Ovary (tissue), 10 donors: ENCODE measurements at places on chromosomes 16 and 17. TPM values are rescaled to one million over a fixed set of nuclear protein-coding genes. Genes with fewer than 3 reads are reported as not detected.
A peak's percentile ranks its signal among the peaks of the same experiment; 100 is the strongest.

The TLCD3B gene
- total RNA-seq = 0.15 TPM

The EPN3 gene
- 21.0 TPM for total RNA-seq

The MYH13 gene
- total RNA-seq = not detected

DNA sequence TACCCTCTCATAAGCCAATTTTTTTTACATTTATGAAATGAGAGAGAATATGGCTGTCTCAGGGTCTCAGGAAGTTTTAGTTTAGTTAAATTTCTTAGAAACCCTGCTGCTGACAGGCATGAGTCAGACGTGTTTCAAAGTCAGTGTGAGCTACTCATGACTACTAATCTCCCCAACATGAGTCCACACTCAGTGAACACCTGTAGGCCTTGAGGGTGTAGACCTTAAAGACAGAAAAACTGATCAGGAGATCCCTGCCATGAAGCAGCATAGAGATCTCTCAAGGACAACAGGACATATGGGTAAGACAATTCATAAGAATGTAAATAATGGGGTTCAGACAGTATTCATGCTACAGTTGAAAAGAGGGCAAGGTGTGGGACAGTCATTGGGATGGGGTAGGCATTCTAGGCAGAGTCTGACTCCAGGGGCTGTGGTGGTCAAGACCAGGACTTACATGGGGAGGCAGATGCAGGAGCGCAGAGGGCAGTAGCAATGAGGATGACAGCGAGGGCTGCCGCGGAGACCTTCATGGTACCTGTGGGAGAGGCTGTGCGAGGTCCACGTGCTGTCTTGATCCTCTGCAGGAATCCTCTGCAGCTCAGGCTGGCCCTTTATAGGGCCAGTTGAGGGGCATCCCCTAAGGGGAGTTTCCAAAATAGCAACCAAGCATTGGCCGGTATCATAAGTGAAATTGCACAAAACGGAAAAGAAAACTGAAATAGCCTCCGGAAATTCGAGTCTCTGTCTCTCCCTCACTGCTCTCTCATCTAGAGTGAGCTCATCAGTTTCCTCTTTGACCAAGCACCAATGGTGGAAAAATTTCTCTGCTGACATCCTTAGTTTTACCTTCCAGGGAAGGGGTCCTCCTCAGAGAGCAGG, at the start of gene CCL5:
Gene CCL5, minus strand, starts transcription at position 588 of the 882 bp plus-strand sequence.
- no peaks in the 10 kb centered on the region for H3K27me3 ChIP-seq
- no peaks in the 10 kb centered on the region for H3K4me1 ChIP-seq
- H3K4me3 ChIP-seq = no peak within 1 kb of the TSS
- H3K27ac ChIP-seq = no peak within 1 kb of the TSS
- no peaks in the 10 kb centered on the region for H3K36me3 ChIP-seq

DNA sequence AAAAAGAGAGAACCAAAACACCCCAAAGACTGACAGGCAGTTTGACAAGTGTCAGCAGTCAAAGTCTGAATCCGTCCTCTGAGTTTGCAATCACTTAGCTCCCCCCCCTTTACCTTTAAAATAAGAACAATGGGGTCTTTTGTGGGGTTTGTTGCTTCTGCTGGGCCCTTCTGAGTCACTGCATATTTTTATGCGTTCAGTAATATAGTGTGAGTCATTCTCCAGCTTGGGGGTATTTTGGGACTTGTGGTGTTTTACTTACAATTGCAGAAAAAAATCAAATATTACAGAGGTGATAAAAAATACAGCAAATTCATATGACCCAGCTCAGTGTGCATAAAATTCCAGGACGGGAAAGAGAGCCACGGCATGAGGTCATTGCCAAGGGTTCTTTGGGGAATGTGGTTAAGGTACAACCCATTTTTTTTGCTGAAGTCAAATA, 120.1 kb downstream of the CYLD start:
- no peaks in the 10 kb centered on the region for H3K4me1 ChIP-seq

- no peak for DNase-seq
- H3K27ac ChIP-seq = no peak overlapping the region
- no peaks in the 10 kb centered on the region for H3K36me3 ChIP-seq
- no peak overlapping the region for H3K4me3 ChIP-seq
- H3K4me1 ChIP-seq = peaks cover 6% of the 10 kb centered on the region
Measured at GRCh38 chr17:42266918-42267766, 9.0 kb downstream of the STAT5B start.

- no peak for DNase-seq
- H3K36me3 ChIP-seq = no peaks in the 10 kb centered on the region
- no peak overlapping the region for H3K4me3 ChIP-seq
Measured at GRCh38 chr16:10022098-10022497, 160.1 kb downstream of the GRIN2A start.

DNA sequence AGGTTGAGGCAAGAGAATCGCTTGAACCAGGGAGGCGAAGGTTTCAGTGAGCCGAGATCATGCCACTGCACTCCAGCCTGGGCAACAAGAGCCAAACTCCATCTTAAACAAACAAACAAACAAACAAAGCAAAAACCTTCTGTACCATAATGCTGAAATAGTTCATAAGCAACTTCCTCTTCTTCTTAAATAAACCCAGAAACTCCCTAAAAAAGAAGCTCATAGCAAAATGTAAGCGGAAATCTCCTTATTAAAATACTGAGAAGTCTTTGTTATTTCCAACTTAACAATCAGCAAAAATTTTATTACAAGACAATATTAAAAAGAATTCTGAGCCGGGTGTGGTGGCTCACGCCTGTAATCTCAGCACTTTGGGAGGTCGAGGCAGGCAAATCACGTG, 82.8 kb downstream of the FBXL20 start:
- no peaks in the 10 kb centered on the region for H3K36me3 ChIP-seq
- no peak overlapping the region for H3K27ac ChIP-seq
- H3K4me3 ChIP-seq = no peak overlapping the region
- DNase-seq = no peak
- no peaks in the 10 kb centered on the region for H3K27me3 ChIP-seq
- H3K4me1 ChIP-seq = no peaks in the 10 kb centered on the region

DNA sequence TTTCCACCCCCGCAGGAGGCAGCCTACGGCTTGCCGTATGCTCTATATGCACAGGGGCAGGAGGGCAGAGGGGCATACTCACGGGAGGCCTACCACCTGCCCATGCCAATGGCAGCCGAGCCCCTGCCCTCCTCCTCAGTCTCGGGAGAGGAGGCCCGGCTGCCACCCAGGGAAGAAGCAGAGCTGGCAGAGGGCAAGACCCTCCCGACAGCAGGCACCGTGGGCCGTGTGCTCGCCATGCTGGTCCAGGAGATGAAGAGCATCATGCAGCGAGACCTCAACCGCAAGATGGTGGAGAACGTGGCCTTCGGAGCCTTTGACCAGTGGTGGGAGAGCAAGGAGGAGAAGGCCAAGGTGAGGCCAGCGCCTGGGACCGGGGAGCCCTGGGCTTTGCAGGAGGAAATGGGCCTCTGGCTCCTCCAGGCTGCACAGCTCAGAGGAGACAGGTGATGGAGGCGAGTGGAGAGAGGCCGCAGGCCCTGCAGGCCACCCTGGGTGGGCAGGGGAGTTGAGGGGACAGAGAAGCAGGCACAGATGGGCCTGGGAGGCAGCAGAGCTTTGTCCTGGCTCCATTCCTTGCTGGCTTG, 8.6 kb downstream of the SETD1A start:
- H3K4me3 ChIP-seq = no peak overlapping the region
- H3K27me3 ChIP-seq = no peaks in the 10 kb centered on the region
- no peaks in the 10 kb centered on the region for H3K36me3 ChIP-seq
- no peaks in the 10 kb centered on the region for H3K4me1 ChIP-seq
- DNase-seq = no peak
- no peak overlapping the region for H3K27ac ChIP-seq

DNA sequence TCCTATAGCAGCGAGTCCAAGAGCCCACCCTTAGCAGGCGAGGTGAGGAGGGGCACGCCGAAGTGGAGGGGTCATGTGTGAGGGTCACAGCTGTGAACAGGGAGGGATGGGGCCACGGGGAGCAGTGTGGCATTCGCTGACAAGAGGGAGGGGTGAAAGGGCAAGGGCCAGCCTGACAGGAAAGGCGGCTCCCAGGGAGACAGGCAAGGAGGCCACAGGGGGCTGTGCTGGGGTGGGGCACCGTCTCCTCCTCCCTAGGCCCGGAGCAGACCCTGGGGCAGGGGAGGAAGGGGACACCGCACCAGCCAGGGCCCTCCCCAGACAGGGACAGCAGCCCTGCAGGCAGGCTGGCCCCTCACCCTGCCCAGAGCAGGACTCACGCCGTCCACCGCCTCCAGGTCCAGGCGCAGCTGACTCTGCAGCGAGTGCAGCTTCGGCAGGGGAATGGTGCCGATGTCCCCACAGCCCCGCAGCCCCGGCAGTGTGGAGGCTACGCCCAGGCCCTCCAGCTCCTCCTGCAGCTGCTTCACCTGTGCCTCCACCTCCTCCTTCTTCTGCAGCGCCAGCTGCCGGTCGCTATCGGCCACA, 15.1 kb downstream of the GNPTG start:
- H3K4me1 ChIP-seq = no peaks in the 10 kb centered on the region
- H3K4me3 ChIP-seq = no peak overlapping the region
- H3K27me3 ChIP-seq = no peaks in the 10 kb centered on the region

- DNase-seq = peak; percentile 56
- H3K4me3 ChIP-seq = no peak overlapping the region
- no peaks in the 10 kb centered on the region for H3K27me3 ChIP-seq
- H3K36me3 ChIP-seq = no peaks in the 10 kb centered on the region
- peaks cover 8% of the 10 kb centered on the region for H3K4me1 ChIP-seq
Measured at GRCh38 chr17:57415751-57416207, 159.5 kb downstream of the MSI2 start.

DNA sequence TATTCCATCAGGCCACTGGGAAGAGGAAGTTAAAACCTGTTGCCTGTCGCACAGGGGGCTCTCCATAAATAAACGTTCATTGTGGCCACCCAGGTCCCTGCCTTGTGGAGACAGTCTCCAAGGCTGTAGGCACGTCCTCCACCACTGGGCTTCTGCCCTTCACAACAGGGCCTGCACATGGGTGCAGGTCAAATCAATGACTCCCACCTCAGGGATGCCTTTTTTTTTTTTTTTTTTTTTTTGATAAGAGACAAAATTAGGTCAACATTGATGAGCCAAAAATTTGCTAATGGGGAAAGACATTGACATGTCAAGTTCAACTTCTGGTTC, 12.6 kb upstream of the SLC12A3 start:
- H3K36me3 ChIP-seq = no peaks in the 10 kb centered on the region
- H3K4me3 ChIP-seq = no peak overlapping the region
- no peaks in the 10 kb centered on the region for H3K27me3 ChIP-seq

DNA sequence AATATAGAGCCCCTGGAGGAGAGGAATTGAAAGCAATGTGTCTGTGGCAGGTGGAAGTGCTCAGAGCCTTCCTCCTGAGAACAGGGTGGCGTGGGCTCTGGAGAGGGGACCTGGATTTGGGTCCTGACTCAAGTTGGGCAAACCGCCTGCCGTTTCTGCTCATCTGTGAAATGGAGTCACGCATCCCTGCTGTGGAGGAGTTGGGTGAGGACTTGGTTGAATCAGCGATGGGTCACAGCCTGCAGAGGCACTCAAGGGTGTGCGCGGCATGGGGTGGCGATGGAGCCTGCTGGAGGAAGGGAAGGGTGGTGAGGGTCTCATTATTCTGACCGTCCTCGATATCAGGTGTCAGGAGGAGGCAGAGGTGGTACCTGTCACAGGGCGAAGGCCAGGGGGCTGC, 3.1 kb downstream of the ADAD2 start:
- H3K36me3 ChIP-seq = no peaks in the 10 kb centered on the region
- H3K4me3 ChIP-seq = no peak overlapping the region

GRCh38 chr17:31321481-31321880, at the start of gene EVI2A:
EVI2A (minus strand) TSS chr17:31321622; CDS start chr17:31319013, 2,609 bp downstream.
- H3K4me1 ChIP-seq = no peaks in the 10 kb centered on the region
- DNase-seq = no peak
- no peak within 1 kb of the TSS for H3K27ac ChIP-seq
- H3K4me3 ChIP-seq = no peak within 1 kb of the TSS

DNA sequence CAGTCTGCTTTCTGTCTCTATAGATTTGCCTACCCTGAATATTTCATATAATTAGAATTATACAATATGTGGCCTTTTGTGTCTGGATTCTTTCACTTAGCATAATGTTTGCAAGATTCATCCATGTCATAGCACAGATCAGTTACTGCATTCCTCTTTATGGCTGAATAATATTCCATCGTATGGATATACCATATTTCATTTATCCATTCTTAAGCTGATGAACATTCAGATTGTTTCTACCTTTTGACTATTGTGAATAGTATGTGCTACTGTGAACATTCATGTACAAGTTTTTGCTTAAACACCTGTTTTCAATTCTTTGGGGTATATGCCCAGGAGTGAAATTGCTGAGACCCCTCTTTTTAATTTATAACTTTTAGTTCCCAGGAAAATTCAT, 49.4 kb upstream of the MSI2 start:
- no peak overlapping the region for H3K4me3 ChIP-seq
- DNase-seq = no peak
- no peak overlapping the region for H3K27ac ChIP-seq
- no peaks in the 10 kb centered on the region for H3K27me3 ChIP-seq
- no peaks in the 10 kb centered on the region for H3K4me1 ChIP-seq

GRCh38 chr17:60920107-60920506, 242.5 kb downstream of the BCAS3 start:
- no peaks in the 10 kb centered on the region for H3K27me3 ChIP-seq
- no peak overlapping the region for H3K4me3 ChIP-seq
- no peak overlapping the region for H3K27ac ChIP-seq
- no peaks in the 10 kb centered on the region for H3K4me1 ChIP-seq

- no peaks in the 10 kb centered on the region for H3K27me3 ChIP-seq
Measured at GRCh38 chr17:60971515-60972369, 294.1 kb downstream of the BCAS3 start.

- H3K4me3 ChIP-seq = no peak overlapping the region
- no peak for DNase-seq
- no peaks in the 10 kb centered on the region for H3K36me3 ChIP-seq
Measured at GRCh38 chr16:12837291-12837690, 33.6 kb upstream of the CPPED1 start.

DNA sequence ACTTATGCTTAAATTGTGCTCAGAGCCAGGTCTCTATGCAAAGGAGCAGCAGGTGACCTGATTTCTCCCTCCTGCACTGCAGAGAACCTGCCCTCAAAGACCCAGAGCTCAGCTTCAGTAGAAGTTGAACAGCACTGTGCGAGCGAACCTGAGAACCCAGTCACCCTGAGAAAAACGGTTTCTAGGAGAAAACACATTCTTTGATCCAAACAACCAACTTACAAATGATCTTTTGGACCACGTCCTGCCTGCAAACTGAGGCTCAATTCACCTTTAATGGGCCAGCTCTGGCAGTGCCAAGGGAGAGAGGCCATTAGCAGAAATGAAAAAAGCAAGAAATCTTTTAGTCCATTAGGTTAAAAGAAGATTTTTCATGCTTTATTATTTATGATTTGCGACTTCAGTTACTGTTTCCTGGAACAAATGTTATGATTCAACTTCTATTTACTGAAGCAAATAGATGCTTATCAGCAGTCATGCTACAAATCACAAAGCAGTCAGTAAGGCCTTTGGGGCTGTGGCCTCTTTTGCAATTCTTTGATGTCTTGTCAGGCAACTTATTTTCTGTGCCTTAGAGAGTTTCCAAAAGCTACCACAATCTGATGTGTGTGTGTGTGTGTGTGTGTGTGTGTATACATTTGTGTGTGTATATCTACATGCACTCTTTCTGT, 65.7 kb upstream of the LRRC37A3 start:
- no peak overlapping the region for H3K4me3 ChIP-seq
- no peak for DNase-seq
- H3K27me3 ChIP-seq = no peaks in the 10 kb centered on the region
- no peaks in the 10 kb centered on the region for H3K36me3 ChIP-seq

GRCh38 chr17:42180411-42180921, 476 bp downstream of the KCNH4 start:
- no peaks in the 10 kb centered on the region for H3K27me3 ChIP-seq
- no peaks in the 10 kb centered on the region for H3K36me3 ChIP-seq
- no peak overlapping the region for H3K27ac ChIP-seq
- no peak for DNase-seq
- H3K4me3 ChIP-seq = peak overlapping the region; percentile 19

- no peaks in the 10 kb centered on the region for H3K27me3 ChIP-seq
- no peaks in the 10 kb centered on the region for H3K36me3 ChIP-seq
- DNase-seq = no peak
- H3K4me3 ChIP-seq = peak overlapping the region; percentile 20
- no peak overlapping the region for H3K27ac ChIP-seq
- peaks cover 3% of the 10 kb centered on the region for H3K4me1 ChIP-seq
Measured at GRCh38 chr16:25031132-25031440, 15.9 kb upstream of the ARHGAP17 start.
